ENCODE measurements at places on chromosomes 16 and 17.

GRCh38 chr16:52256310-52257078 is 290.4 kb downstream of the TOX3 start:
- no peak for DNase-seq

DNA sequence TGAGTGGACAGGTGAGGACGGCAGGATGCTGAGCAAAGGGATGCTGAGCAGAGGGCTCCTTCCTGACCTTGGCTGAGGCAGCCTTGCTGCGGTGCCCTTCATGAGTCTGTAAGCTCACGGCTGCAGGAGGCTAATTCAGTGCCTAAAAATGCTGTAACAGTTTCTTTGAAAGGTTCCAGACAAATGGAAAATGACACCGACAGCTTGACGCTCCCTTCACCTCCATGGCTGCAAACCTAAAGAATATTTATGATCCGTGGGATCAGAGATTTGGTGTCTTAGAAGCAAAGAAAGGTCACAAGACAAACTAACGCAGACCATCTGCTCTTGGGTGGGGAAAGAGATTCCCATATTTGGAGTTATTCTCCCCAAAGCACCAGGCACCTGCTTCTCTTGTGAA is 28.0 kb downstream of the TOM1L2 start:
- DNase-seq, result no peak

GRCh38 chr16:84920333-84920732 is 91.0 kb downstream of the ZDHHC7 start:
- no peak for DNase-seq

DNA sequence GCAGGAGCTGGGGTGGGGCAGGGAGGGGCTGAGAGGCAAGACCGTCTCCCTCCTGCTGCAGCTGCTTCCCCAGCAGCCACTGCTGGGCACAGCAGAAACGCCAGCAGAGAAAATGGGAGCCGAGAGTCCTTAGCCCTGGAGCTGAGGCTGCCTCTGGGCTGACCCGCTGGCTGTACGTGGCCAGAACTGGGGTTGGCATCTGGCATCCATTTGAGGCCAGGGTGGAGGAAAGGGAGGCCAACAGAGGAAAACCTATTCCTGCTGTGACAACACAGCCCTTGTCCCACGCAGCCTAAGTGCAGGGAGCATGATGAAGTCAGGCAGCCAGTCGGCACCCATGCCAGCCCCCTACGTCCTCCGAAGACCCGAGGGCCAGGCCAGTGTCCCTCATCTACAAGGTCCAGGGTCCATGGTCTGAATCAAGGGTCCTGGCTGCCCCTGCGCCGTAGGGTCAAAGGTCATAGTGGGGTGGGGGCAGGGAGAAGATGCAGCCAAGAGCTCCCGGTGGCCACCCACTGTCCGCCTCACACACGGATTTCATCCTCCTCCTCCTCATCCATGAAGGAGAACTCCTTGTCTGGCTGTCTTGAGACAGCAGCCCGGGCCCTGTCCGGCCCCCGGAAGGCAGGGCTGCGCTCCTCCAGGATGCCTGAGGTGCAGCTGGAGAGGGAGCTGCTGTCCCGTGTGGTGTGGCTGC is 23.4 kb upstream of the CPSF4L start:
- DNase-seq, result no peak

DNA sequence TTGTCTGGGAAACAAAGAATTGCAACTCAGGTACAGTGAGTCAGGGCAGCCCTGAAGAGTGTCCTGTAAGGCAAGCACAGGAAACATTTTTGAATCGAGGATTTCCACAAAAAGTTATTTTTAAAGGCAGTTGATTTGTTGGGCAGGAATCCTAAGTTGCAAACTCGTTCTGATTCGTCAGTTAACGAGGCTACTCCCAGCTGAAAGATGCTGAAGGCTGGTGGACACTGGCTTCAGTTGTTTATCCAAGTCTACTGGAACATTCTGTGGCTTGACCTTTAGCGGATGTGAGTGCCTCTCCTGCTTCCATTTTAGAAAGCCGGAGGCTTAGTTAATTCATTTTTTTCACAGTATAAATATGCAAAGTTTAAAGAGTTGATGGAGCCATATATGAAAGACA is 84.2 kb downstream of the KCNJ12 start:
- no peak for DNase-seq

DNA sequence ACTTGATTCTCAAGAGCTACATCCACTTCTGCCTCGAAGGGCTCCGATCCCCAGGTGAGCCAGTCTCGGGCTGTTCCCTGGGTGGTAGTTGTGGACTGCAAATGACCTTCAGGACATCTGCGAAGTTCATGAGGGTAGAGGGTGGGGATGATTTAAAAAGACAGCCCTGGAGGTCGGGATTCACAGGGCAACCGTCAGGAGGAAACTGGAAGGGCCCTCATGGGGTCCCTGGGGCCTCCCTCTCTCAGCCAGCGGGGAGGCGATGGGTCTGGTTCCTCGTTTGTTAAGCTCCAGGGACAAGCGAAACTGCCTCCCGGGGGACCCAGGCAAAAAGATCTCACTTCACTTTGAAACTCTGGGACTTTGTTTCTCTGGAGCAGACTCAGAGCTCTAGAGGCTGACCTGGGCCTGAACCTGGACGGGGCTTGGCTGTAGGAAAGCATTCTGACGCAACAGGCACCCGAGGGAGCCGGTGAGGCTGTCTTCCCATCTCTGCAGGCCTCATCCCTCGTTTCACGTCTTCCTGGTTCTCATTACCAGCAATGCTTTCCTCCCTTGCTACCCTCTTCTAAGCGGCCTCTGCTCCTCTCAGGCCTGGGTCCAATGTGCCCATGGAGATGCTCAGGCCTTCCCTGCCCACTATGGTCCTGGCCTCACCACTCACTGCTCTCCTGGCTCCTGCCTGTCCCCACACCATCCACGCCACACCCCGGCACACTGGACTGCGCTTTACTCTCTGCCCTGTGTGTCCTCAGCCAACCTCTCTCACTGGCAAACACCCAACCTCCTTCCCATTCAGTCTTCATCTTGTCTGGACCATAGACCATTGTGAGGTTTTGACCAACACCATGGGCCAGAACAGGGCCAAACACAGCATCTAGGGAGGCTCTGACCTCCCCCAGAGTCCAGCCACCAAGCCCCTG is 214.2 kb upstream of the TNRC6C start:
- DNase-seq, result no peak

GRCh38 chr16:23967775-23968174 is 132.0 kb downstream of the PRKCB start:
- no peak for DNase-seq

GRCh38 chr17:81863123-81863675 is 2.9 kb upstream of the P4HB start:
- DNase-seq, result no peak

DNA sequence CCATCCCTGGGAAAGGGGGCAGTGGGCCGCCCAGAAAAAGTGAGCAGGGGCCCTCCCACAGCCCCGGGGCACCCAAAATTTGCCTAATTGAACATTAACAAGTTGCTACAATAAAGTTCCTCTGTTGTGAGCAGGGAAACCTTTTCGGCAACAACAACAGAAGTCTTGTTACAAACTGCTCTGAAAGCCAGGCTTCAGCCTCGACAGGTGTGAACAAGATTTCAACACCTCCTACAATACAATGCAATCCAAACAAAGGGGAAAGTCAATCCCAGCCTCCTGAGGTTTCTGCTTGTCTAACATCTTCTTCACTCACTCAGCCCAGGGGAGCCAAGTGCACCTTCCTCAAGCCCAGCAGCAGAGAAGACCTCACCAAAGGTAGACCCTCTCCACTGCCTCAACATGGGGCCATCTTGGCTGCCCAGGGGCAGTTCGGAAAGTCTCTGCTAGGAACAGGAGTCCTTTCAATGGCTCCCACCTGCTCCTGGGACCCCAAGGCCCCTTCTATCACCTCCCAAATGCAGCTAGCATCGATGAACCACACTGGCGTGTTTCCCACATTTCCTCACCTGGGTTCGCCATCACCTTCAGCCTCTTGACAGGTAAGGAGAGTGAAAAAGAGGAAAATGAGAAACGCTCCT is 19.1 kb downstream of the ZFHX3 start:
- DNase-seq, result no peak
